ENCODE measurements at places on chromosomes 4 and X. TPM values are rescaled to one million over a fixed set of nuclear protein-coding genes. Genes with fewer than 3 reads are reported as not detected.

GRCh38 chrX:57905141-57905540 lies 5.1 kb downstream of the ZXDA start:
- no peak for DNase-seq

DNA sequence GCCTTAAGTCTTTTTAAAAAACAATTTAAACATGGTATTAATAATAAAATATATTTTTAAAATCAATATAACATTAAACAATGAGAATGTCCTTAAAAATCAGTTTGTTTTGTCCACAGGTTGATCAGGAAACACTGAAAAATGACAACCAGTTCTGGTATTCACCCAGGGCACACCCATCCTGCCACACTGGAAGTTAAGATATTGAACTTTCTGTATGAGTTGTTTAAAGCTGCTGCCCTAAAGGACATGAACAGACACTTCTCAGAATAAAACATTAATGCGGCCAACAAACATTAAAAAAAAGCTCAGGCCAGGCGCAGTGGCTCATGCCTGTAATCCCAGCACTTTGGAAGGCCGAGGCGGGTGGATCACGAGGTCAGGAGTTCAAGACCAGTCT lies 15.0 kb upstream of the HOPX start:
- DNase-seq = no peak

DNA sequence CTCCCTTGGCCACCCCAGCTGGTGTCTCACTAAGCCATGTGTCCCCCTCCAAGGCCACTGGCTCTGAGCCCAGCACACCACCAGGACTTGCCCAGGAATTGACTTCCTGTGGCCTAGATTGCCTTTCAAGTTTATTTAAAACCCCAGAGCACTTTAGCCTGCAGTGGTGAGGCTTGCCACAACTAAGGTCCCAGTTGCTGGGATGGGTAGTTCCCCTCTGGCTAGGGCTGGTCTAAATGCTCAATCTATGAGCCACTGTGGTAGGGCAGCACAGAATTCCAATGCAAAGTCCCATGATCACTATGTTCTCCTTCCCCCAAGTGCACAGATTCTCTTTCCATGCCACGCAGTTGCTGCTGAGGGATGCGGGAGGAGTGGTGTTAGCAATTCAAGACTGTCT lies 61.1 kb upstream of the HCCS start:
- no peak for DNase-seq

DNA sequence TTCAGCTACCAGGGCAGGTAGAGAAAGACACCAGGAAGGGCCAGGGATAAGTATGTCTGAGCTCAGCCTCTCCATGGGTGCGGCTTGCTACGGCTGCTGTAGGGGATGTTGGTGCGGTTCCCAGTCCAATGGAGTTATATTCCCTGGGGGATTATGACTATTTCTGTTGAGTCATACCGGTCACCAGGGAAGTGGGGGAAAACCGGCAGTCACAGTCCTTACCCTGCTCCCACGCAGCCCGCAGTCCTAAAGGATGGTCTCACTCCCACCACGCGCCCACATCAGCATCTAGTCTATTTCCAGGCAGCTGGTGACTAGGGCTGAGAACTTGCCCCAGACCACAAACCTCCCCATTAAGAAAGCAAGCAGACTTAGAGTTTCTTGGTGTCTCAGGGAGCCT lies 191.6 kb downstream of the VEGFC start:
- no peak for DNase-seq

DNA sequence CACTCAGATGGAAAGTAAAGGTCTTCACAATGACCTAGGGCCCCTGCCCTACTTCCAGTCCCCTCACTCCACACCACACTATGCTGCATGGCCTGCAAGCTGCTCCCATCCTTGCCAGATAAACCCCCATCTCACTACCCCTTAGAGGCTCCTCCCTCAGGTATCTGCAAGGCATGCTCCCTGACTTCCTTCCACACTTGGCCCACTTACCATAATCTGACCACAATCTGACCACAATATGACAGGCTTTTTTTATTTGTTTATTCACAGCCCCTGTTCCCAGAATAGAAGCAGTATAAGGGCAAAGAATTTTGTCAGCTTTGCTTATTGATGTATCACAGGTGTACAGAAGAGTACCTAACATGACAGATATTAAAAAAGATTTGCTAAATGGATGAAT lies 124.7 kb downstream of the CAMK2D start:
- DNase-seq = no peak

DNA sequence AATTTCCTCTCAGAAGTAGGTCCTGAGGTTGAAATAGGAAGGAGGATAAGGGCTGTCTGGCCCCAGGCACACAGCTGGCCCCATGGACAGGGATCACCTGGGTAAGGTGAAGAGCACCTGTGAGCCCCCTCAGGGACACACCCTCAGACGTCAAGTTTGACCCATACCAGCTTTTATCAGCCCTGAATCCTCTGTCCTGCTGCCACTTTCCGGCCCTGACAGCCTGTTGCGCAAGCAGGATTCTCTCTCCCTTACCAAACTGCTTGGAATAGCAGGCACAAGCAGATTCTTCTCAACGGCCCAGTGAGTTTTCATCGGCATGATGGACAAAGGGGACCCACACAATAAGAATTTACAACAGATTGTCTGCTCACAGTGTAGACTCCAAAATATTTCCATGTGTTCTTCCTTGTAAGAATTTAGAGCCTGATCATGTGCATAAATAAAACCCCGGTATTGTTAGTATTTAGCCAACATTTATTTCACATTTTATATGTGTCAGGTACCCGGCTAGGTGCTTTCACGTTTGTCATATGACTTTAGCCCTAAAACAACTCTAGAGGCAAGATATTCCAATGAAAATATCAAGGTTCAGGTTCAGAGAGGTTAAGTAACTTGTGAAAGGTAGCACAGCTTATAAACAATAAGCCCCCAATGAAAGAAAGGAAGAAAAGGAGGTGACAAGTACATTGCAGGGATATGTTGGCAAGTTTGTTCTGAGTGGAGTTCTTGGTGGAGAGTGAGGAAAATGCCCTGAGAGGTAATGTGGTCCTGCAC lies 107.2 kb upstream of the KIT start:
- DNase-seq = no peak

GRCh38 chr4:183541010-183541751 lies 36.3 kb downstream of the ING2 start:
- no peak for DNase-seq

GRCh38 chr4:168188754-168189153 lies 96.4 kb downstream of the ANXA10 start:
- DNase-seq = no peak

The SLC9B1 gene
- 0.56 TPM for total RNA-seq

The NUDT10 gene
- 0.76 TPM for total RNA-seq

The CORIN gene
- total RNA-seq = 0.12 TPM

The FABP2 gene
- total RNA-seq = 0.09 TPM
